Immature natural killer cell (primary cell): ENCODE measurements at places on chromosomes 4 and X.

GRCh38 chr4:17134100-17134499 is 235.7 kb upstream of the LDB2 start:
- DNase-seq, result no peak

DNA sequence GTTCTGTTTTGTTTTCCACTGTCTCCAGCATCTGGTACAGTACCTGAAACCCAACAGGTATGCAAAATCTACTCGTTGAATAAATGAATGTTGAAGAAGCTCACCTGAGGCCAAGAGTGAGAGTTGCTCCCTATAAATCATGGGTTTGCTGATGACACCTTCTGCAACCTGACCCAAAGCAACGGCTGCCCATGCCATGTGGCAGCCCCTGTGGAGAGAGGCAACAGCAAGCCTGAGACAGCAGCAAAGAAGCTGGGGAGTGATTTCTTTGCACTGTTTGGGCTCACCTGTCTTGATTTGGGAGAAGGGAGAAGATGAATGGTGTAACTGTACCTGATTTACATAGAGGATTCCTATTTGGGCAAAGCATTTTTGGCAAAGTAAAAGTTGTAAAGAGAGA is 119.8 kb upstream of the GPC4 start:
- DNase-seq, result no peak

GRCh38 chr4:98555798-98556445 is 102.5 kb downstream of the TSPAN5 start:
- DNase-seq, result no peak

DNA sequence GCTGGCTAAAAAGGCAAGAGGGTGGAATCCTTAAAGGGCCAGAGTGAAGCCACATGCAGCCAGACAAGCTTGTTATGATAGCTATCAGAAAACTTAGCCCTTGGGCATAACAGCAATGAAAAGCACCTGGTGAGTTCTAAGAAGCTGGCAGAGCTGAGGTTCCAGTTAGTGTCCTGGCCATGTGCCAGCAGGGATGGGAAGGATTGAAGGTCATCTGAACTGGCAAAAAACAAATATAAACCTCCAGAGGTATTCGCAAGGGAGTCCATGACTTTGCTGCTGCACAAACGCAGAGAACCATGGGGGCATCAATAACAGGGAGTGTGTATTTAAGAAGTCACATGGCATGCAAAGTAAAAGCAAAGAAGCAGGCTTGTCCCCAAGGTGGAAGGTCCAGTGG is 208.9 kb downstream of the FAM47A start:
- DNase-seq, result no peak

GRCh38 chrX:11367609-11368430 is 74.6 kb downstream of the AMELX start:
- DNase-seq, result no peak

GRCh38 chr4:77145842-77146185 is 11.2 kb upstream of the CCNG2 start:
- no peak for DNase-seq

- DNase-seq, result no peak
Observed at GRCh38 chr4:168536448-168536847, 39.6 kb downstream of the PALLD start.

- DNase-seq, result no peak
Observed at GRCh38 chrX:65196758-65197360, 220.6 kb upstream of the ZC4H2 start.

- no peak for DNase-seq
Observed at GRCh38 chr4:132124624-132124974, 1024.5 kb upstream of the PCDH10 start.

DNA sequence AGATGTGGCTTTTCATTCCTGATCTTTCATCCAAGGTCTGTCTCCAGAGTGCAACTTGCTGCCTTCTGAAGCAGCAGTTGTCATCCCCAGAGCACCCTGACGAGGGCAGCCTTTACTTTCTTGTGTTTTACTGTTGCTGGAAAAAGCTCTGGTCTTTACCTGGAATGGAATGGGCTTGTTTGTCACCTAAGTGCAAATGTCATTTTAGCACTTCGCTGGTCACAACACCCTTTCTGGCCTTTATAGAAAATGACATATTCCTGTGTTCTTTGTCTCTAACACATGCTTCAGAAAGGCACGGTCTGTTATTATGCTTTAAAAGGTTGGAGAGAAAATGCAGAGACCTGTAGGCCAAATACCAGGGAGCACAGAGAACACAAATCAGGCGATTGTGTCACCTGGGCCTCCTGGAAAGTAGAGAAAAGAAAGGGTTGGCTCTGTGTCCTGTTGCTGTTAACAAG is 332.7 kb upstream of the IGFBP7 start:
- no peak for DNase-seq

- no peak for DNase-seq
Observed at GRCh38 chr4:168659741-168660465, 163.1 kb downstream of the PALLD start.

GRCh38 chrX:3787856-3788255 is 74.4 kb upstream of the PRKX start:
- no peak for DNase-seq

- DNase-seq, result no peak
Observed at GRCh38 chr4:33883111-33883510, 2361.2 kb downstream of the ARAP2 start.

DNA sequence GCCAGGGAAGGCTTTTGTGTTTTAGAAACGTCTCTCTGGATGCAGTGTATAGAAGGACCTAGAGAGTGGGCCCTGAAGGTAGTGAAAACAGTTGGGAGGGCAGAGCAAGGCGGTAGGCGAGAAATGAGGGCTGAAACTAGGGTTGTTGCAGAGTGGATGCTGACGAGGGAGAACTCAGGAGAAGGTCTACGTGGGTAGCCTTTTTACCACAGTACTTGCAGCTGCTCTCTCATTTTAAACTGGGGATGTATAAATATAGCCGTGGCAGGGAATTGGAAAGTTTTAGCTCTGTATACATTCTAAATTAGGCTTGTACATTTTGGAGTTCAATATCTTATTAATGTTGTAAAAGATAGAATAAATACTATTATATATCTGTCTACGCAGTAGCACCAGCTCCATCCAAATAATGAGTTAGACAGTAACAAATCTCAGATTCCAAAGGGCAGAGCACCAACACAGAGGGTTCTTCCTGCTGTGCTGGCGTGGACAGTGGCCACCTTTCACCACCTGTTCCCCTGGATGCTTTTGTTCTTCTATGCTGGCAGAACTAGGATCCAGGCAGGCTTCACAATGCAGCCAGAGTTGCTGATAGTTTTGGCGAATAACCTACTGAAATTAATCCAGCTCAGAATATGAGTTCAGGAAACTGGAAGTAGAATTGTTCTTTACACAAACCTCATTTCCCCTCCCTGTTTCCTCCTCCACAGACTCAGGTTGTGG is 31.7 kb downstream of the CCNG2 start:
- DNase-seq, result no peak

DNA sequence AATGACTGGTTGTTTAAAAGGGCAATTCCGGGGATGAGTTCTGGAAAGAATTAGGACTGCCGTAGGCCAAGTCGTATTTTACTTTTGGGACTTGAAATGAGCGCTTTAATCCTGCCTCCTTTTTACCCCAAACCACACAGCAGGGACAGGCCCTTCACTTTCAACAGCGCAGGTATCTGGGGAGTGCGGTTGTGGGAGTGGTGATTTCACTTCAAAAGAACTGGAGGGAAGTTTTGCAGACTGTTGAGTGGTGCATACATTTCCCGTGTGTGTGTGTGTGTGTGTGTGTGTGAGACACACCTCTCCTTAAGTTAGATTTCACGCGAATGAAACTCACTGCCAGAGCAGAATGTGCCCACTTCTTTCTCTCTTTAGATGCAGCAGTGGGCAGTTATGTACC is 2.8 kb downstream of the NHS start:
- DNase-seq, result no peak
